Activated CD4-positive, alpha-beta T cell treated with anti-CD3 and anti-CD28 coated beads, Interleukin-2, amount 10 ng/mL, durations not matched to agents 24 days and 14 days (primary cell): ENCODE measurements at places on chromosomes 1 and 21. TPM values are rescaled to one million over a fixed set of nuclear protein-coding genes. Genes with fewer than 3 reads are reported as not detected.

The GPX7 gene
- total RNA-seq: 28.0 and 29.4 TPM in 2 replicates

The TLR5 gene
- 0.09 TPM in 1 of 2 replicates, not detected in the other for total RNA-seq

The LAX1 gene
- 13.4 and 15.1 TPM in 2 replicates for total RNA-seq

The CRTC2 gene
- total RNA-seq: 72.4 and 76.8 TPM in 2 replicates

The CELA2B gene
- total RNA-seq: not detected in 2 replicates

The CPTP gene
- total RNA-seq: 11.5 and 12.3 TPM in 2 replicates

The DHDDS gene
- 57.0 and 60.2 TPM in 2 replicates for total RNA-seq

The S100A1 gene
- not detected in 2 replicates for total RNA-seq

The PRELP gene
- not detected in 2 replicates for total RNA-seq

The CACNA1S gene
- total RNA-seq: not detected in 2 replicates

The ECM1 gene
- total RNA-seq: 1.5 and 2.4 TPM in 2 replicates

The PPIE gene
- total RNA-seq: 71.3 and 76.7 TPM in 2 replicates

The EXO5 gene
- 17.2 and 18.0 TPM in 2 replicates for total RNA-seq

The IFI16 gene
- total RNA-seq: 217 and 223 TPM in 2 replicates

The GPR25 gene
- total RNA-seq: not detected in 2 replicates

The ARMH1 gene
- total RNA-seq: 133 and 137 TPM in 2 replicates

The TMEM59 gene
- 99.3 and 127 TPM in 2 replicates for total RNA-seq

The C1orf141 gene
- not detected in 2 replicates for total RNA-seq

The PRKAA2 gene
- total RNA-seq: not detected in 2 replicates

The RCSD1 gene
- total RNA-seq: 74.7 and 81.0 TPM in 2 replicates

The CFAP126 gene
- total RNA-seq: not detected in 2 replicates

The TAL1 gene
- not detected in 2 replicates for total RNA-seq

The RBP7 gene
- total RNA-seq: not detected in 2 replicates

The RHOC gene
- total RNA-seq: 48.5 and 53.4 TPM in 2 replicates

The C1QC gene
- total RNA-seq: not detected in 2 replicates

The BRINP2 gene
- 0.26 TPM in 1 of 2 replicates, not detected in the other for total RNA-seq

The SPRR2A gene
- not detected in 2 replicates for total RNA-seq

The TMCO2 gene
- not detected in 2 replicates for total RNA-seq
